ENCODE measurements at places on chromosomes 11 and 22.

DNA sequence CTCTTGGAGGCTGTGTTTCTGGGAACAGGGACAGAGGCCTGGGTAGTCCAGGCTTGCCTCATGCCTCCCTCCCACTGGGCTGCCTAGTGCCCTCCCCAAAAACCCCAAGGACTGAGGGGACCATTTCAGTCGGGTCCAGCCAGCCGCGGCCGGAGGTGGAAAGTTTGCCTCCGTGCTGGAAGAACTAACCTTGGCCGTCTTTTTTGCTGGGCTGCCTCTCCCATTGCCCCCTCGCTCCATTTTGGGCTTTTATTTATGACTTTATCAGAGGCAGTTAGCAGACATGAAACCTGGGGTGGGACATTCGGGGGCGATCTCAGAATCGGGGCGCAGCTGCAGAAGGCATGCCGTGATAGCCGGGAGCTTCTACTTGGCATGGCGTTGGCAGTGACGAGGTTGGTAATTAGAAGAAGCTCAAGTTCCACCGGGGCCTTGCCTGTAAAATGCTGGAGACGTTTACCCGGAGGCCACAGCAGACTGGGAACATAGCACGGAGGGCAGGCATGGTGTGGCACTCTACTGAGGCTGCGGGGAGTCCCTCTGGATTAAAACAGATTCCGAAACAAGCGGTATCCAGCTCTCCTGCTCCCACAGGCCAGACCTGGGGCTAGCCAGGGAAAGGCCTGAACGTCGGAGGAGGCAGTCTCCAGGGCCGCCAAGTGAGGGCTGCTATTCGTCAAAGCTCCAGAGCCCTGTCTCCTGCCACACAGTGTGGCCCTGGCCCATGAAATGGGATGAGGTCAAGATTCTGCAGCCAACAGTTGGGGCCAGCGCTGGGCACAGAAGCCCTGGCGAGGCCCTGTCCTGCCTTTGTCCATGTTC is 76.4 kb upstream of the PPARA start:
- DNase-seq, result no peak

DNA sequence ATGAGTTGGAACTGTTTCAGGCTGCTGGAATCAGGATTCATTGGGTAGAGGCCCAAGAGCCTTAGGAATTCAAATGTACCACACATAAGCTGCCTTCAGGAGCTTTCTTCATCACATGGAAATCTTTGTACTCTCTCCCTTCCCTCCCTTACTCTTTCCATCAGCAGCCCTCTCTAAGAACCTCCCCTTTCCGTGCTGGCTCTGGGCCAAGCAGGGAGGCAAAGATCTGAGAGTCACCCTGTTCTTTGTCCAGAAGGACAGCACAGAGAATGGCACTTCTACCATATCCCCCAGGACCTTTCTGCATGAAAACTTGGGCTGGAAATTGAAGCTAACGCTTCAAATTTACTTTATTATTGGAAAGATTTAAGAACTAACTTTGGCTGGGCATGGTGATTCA is 20.7 kb upstream of the TPBGL start:
- no peak for DNase-seq

DNA sequence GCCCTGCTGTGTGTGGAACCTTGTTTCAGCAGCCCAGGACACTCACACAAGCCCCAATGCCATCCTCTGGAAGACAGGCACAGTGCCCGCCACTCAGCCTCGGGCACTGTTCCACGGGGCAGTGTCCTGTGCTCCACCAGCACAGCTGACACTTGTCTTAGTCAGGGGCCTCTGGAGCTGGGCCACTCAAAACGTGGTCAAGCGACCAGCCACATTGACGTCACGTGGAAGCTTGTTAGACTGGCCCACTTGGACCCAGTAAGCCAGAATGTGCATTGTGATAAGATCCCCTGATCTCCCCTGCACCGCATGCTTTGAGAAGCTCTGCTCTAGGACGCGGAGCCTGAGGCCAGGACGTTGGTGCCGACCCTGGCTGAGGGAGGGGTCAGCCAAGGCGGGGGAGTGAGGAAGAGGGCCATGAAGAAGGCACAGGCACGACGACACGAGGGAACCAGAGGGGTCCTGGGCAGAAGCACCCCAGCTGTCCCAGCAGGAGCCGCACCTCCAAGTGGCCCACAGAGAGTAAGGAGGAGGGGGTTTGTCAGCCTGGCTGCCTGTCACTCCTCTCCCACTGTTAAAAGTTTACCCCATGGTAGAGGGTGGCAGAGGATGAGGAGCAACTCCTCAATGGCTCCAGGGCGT is 64.6 kb downstream of the LINC01488 start:
- DNase-seq, result no peak

DNA sequence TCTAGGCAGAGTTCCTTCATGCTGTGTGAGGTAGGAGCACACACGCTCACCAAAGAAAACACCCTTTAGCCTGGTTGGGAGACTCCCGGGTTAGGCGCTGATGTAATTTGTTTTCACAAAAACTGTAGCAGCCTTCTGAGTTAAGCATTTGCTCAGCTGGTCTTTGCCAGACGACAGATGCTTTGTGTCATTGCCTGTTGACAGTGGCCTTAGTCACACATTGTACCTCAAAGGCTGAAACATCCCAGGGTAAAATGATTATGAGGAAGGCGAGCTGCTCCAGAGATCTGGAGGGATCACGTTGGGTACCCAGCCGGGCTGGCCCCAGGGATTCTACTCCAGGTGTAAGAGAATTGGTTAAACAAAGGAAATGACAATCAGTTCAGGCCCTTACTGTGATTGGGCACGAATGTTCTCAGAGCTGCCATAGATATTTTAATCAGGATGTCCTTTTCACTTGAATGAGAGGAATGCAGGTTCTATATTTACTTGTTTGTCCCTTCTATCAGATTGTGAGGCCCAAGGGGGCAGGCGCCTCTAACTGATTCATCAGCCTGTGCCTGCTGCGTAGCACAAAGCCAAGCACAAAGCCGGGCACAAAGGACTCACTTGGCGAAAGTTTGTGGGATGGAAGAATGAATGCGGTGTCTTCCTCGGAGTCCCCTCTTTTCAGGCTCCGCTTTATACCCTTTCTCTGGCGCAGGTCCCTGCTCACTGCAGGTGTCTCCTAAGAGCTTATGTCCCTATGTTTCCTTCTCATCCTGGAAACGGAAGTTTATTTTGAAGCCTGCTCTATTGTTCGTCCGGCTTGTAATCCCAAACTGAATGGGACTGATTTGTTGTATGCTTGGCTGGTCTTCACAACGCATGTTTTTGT is 47.1 kb downstream of the ADM start:
- peak; percentile 94 for DNase-seq

DNA sequence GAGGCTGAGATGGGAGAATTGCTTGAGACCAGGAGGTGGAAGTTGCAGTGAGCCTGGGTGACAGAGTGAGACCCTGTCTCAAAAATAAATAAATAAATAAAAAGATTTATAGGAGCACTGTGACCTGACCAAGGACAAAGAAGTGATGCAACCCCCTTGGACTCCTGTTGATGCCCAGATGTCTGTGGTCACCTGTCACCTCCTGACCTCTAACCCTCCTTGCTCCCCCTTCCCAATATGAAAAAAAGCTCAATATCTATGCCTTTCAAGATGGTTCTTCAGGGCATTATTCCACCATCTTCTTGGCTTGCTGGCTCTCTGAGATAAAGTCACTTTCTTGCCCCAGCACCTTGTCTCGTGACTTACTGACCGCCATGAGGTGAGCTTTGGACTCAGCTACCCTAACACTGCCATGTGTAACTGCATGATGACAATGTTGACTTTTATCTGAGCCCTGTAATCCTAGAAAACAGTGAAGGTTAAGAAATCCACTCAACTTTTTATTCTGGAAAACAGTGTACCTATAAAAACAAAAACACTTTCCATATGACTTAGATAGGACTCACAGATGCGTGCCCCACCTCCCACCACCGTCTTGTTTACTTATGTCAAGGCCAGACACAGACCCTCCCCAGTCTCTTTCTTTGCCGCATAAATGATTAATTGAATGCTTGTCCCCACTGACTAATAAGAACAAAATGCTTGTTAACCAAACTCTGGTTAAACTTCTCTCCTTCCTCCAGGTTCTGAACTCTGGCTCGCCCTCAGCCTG is 360.5 kb downstream of the BUD13 start:
- no peak for DNase-seq

GRCh38 chr22:49790912-49791311 is 36.8 kb downstream of the BRD1 start:
- no peak for DNase-seq

DNA sequence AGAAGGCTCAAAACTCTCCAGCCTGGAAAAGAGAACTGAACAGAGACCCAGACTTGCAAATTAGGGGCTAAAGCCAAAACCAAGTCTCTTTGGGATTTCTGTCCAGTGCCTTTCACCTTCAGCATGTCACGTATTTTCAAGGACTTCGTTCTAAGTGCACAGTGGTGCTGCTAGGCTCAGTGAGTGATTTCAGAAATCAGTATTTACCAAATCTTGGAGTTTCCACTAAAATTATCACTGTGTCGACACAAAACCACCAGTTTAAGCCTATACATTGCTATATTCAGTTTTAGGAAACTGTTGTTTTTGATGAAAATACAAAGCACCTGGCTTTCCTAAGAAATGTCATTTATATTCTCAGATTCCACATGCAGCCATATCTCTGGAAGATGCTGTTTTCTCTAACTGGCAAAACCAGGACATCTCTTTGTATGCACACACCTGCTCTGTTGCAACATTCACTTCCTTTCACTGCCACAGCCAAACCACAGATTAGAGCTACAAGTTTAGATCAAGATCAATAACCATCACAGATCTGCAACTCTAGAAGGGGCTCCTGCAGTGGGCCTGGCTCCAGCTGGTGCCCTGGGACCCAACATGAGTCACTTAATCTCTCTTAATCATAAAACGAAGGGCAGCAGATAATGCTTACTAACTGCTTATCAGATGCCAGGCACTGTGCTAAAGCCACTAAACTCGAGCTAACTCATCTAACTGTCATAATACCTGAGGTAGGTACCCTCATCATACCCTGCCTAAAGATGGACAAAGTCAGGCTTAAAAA is 22.3 kb downstream of the SMCO4 start:
- peak; percentile 22 for DNase-seq

DNA sequence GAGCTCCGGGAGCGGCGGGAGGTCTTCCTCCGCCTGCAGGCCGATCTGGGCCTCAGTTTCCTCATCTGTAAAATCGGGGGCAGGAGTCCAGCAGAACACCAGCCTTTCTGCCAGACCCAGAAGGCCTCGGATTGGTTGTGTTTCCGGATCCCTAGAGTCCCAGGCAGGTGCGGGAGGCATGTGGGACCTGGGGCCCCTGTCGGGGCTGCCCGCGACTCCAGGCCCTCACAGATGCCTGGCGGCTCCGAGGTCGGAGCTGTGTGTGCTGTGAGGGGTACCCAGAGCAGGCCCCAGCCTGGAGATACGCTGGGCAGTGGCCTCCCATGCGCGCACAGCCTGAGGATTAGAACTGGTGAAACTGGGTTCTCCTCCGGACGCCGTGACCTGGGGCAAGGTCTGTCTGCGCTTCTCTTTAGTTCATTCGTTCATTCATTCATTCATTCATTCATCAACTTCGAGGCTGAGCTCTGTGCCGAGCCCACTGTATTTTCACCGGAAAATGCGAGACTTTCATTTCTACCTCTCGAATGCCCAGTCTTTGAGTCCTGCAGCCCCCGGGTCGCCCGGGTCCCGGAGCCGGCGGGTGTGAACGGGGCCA is 24.6 kb downstream of the FLRT1 start:
- DNase-seq, result no peak

DNA sequence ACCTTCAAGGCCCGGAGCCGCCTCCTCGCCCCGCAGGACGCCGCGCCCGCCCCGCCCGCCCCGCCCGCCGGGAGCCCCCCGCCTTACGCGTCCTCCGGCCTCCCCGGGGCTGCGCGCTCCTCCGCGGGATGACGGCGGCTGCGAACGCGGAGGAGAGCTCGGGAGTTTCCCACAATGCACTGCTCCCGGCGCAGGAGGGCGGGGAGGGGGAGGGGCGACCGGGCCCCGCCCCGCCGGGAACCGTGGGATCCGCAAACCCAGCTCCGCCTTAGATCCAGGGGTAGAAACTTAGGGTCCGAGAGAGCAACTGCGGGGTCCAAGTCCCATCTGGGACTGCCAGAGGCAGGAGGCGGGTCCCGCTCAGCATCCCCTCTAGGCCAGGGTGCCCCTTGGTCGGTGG is at the start of gene CEND1:
Gene CEND1 (minus strand): TSS at position 148 of the 400 bp plus-strand sequence. CDS start 1,514 bp downstream, outside the sequence.
- DNase-seq, result no peak

DNA sequence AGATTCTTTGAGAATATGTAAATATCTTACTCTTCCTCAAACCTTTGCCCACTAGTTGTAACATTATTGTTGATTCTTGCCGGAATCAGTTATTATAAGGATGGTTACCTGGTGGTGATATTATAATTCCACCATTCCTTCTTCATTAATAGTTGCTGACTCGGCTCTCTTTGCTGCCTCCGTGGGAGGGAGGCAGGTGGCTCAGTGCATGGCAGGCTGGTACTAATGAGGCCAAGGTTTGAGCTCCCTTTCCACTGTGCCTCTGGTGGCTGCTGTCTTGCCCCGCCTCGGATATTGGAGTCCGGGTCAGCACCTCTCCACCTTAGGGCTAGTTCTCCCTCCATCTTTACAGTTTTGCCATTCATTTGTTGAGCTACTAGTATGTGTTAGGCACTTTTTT is 12.7 kb downstream of the CD6 start:
- DNase-seq, result no peak

Data from NCI-H2081 (cell line).